ENCODE measurements at places on chromosomes 3 and 15.

DNA sequence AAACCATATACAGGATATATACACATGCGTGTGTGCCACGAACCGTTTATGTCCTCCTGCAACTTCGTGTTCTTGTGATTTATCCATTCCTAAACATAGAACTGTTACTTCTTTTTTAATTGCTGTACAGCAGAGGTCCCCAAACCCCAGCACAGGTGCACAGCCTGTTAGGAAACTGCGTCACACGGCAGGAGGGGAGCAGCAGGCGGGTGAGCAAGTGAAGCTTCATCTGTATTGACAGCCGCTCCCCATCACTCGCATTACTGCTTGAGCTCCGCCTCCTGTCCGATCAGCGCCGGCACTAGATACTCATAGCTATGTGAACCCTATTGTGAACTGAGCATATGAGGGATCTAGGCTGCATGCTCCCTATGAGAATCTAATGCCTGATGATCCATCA is 34.9 kb upstream of the NRROS start:
- H3K4me1 ChIP-seq: peaks cover 6% of the 10 kb centered on the region
- no peaks in the 10 kb centered on the region for H3K27me3 ChIP-seq
- H3K27ac ChIP-seq: no peak overlapping the region
- DNase-seq: no peak
- no peaks in the 10 kb centered on the region for H3K36me3 ChIP-seq

DNA sequence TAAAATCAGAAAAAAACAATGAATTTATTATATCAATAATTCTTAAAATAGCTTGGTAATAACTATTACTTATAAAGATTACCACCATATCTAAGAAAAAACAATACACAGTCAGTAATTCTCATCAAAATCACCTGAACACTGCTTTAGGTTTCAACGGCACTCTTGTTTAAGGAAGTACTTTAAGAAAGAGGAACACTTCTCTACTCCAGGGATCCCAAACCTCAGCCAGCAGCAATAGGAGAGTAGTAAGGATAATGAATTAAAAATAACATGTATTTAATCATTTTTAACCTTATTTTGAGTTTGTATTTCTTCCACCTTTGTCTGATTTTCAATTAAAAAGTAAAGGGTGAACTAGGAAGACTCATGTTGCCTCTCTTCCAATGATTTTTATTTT is 494.0 kb upstream of the NR2F2 start:
- H3K27me3 ChIP-seq: no peaks in the 10 kb centered on the region
- peaks cover 24% of the 10 kb centered on the region for H3K4me1 ChIP-seq
- no peak overlapping the region for H3K27ac ChIP-seq
- H3K4me3 ChIP-seq: no peak overlapping the region
- no peak for DNase-seq
- no peaks in the 10 kb centered on the region for H3K36me3 ChIP-seq

DNA sequence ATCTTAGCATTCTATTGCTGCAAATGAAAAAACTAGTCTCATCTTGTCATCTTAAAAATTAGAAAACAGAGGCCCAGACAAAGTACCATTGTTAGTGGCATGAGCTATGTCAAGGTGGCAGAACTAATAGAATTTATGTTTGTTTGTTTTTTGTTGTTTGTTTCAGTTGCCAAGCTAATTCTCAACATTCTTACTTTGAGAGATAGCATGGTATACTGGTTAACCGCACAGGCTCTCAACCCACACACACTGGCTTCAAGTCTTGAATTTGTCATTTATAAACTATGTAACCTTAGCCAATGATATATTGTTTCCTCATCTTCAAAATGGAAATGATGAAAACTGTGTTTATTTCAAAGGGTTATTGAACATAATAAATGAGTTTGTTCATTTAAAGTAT is 367.6 kb upstream of the PLSCR5 start:
- DNase-seq: no peak
- H3K27me3 ChIP-seq: no peaks in the 10 kb centered on the region
- no peaks in the 10 kb centered on the region for H3K4me1 ChIP-seq
- no peaks in the 10 kb centered on the region for H3K36me3 ChIP-seq
- no peak overlapping the region for H3K27ac ChIP-seq

- H3K27me3 ChIP-seq: no peaks in the 10 kb centered on the region
- H3K36me3 ChIP-seq: peaks cover 40% of the 10 kb centered on the region
- H3K27ac ChIP-seq: peak overlapping the region; percentile 99
- peak; percentile 54 for DNase-seq
- H3K4me1 ChIP-seq: peaks cover 65% of the 10 kb centered on the region
Measured at GRCh38 chr15:74783072-74783807, 1.4 kb downstream of the CSK start.

- H3K36me3 ChIP-seq: no peaks in the 10 kb centered on the region
- no peak overlapping the region for H3K4me3 ChIP-seq
- H3K27ac ChIP-seq: no peak overlapping the region
Measured at GRCh38 chr3:155064920-155065319, 15.2 kb upstream of the MME start.

All from activated naive CD8-positive, alpha-beta T cell treated with anti-CD3 and anti-CD28 coated beads, Interleukin-2, amount 50 U/mL, for 24 hours (primary cell).